ENCODE measurements at places on chromosomes 13 and 19.
A peak's percentile ranks its signal among the peaks of the same experiment; 100 is the strongest.

- peak; percentile 47 for DNase-seq
Measured at GRCh38 chr19:10654610-10655456, 687 bp downstream of the ILF3 start.

DNA sequence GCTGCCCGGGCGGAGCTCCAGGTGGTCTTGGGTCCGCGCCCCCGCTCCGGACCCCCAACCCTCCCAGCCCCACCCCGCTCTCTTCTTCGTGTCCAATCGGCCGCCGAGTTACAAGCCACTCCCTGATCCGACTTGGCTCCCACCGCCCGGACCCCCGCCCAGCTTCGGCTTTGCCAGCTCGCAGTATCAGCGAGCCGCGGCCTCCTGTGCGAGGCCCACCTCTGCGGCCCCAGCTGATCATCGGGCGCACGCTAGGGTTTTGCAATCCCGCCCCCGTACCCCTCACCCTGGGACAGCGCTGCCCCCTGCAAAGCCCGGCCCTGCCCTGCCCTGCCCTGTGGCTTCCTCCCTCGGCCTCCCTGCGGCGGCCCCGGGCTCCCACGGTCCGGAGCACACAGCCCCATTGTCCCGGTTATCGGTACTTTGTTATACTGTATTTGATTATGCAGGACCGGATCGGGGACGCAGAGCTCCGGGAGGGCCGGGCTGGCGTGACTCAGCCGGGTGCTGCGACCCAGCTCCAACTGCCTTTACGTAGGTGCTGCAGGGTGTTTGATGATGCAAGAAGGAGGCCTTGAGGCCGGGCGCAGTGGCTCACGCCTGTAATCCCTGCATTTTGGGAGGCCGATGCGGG is 598 bp upstream of the LPAR2 start:
- DNase-seq = peak; percentile 67

GRCh38 chr13:61277088-61277487 is 138.6 kb downstream of the PCDH20 start:
- no peak for DNase-seq

DNA sequence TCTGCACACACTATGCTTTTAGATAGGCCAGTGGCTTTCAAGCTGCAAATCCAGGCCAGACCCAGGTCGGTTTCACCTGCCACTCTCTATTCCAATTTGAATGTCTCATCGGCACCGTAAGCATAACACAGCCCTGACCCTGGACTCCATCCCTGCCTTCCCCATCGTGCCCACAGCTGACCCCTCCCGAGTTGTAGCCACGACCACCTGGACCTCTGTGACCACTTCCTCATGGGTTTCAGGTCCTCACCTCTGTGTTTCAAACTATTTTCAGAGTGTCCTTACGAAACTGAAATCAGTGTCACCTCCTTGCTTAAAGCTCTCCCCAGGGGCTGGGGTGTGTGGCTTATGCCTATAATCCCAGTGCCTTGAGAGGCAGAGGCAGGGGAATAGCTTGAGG is 9.0 kb upstream of the HSH2D start:
- no peak for DNase-seq

DNA sequence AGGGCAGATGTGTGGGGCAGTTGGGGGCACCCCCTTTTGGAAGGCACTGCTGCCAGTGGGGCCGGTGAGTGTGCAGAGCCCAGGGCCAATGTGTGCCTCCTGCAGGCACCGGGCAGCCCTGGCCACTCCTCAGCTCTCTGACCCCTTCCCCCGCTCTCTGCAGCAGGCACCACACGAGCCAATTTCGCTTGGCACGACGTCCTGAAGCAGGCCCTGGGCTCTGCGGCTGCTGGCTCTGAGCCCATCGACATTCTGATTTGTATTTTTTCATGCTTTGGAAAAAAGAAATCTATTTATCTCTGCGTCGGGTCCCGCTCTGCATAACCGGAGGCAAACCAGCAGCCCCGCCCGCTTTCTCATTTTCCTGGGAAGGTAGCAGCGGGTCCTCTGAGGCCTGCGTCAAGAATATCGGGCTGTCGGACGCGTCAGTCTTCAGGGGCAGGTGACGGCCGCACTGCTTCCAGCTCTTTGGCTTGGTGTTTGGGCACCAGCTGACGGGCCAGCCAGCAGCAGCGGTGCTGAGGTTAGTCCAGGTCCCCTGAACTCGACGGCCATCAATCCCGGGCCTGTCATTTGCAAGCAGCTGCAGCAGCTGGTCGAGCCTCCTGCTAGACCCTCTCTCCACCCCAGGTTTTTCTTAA is 134.3 kb downstream of the KDM4B start:
- no peak for DNase-seq

GRCh38 chr13:89846926-89847585 is 1500.4 kb upstream of the MIR17HG start:
- no peak for DNase-seq

DNA sequence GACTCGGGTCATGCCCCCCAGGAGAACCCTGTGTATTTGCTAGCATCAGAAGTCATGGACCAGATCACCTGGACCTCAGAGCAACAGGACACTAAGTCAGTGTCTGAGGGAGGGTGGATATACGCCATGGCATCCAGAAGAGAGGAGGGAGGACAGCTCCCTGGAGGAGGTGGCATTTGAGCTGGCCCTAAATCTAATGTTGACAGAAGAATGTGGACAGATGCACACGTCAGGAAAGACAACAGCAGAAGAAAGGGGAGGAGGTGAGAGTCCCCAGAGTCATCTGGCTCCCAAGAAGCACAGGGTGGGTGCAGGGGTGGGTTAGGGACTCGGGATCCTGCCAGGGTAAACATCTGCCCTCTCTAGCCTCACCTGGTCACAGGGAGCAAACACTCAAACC is 24.5 kb upstream of the CCNE1 start:
- DNase-seq = no peak

DNA sequence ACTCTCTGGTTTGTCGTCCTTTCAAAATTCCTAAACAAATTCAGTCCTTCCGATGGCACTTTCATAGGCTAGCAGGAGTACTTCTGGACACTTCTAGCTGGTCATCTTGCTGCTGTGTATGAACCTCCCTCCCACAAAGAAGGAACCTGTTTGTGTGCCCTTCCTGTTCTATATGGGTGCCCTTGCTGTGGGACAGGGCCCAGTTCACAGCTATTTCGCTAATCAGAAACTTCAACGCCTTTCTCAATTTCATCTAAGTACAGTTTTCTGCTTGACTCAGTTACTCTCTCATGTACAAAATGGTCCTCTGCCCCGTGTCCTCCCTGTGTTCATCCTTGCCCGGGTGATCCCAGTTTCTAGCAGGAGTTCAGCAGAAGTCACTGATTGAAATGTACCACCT is 96.1 kb downstream of the STARD13 start:
- no peak for DNase-seq

GRCh38 chr13:28282451-28282850 is 144.1 kb downstream of the PAN3 start:
- peak; percentile 18 for DNase-seq

DNA sequence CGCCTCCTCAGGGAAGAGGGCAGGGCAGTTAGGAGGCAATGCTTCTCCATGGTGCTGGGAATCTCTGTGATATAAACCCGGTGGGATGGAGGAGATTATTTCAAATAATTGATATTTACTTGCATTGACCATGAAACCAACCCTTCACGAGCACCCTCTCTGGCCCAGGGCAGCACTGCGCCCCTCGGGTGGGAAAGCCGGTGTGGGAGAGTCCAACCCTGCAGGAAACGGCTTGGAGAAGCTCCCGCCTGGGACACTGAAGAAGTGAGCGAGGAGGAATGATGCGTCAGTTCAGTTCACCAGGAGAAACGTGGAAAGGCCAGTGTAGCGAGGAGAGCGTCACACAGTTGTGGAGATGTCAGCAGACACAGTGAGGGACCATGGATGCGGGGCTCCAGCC is 99.9 kb downstream of the COL4A2 start:
- DNase-seq = no peak

GRCh38 chr13:77040835-77041234 is 13.9 kb upstream of the FBXL3 start:
- no peak for DNase-seq
